ENCODE measurements at places on chromosomes 7 and 10.

- DNase-seq = no peak
These were observed 43.4 kb upstream of the LYZL1 start for GRCh38 chr10:29245476-29245875.

DNA sequence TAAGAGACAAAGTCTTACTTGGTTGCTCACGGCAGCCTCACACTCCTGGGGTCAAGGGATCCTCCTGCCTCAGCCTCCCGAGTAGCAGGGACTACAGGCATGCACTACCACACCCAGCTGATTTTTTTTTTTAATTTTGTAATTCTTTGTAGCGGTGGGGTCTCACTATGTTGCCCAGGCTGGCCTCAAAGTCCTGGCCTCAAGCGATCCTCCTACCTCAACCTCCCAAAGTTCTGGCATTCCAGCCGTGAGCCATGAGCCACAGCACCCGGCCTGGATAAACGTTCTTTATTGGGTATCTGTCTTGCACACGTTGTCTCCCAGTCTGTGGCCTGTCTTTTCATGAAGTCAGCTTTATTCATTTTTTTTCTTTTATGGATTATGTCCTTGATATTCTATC, 636.1 kb upstream of the FOXK1 start:
- no peak for DNase-seq

- DNase-seq = no peak
These were observed 14.0 kb upstream of the ZNF273 start for GRCh38 chr7:64888901-64889685.

GRCh38 chr7:72099784-72100183, 312.4 kb downstream of the CALN1 start:
- no peak for DNase-seq

DNA sequence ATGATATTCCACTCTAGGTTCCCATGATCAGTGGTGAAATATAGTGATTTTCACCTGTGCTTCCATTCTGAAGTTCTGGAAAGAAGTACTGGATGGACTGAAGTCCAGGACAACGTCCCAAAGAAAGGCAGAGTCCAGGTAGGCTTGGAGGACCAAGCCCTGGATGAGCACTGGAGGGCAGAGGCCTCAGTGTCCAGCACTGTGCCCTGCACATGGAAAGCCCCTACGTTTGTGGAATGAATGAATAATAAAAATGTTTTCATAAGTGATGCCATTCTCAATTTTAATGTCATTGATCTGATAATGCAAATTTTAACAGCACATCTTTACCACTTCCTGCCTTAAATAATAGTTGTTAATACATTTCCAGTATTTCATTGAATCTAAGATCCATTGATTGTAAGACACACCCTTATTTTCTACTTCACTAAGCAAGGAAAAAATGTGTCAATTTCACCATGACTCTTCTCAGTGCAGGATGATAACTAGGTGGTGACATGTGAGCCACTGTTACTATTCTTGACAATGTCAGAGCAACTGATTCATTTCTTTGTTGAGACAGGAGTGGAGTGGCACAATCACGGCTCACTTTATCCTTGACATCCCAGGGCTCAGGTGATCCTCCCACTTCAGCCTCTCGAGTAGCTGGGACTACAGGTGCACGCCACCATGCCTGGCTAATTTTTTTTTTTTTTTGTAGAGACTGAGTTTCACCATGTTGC, 35.2 kb downstream of the ZNF783 start:
- DNase-seq = no peak

GRCh38 chr10:12056748-12057147, 12.0 kb upstream of the DHTKD1 start:
- no peak for DNase-seq

DNA sequence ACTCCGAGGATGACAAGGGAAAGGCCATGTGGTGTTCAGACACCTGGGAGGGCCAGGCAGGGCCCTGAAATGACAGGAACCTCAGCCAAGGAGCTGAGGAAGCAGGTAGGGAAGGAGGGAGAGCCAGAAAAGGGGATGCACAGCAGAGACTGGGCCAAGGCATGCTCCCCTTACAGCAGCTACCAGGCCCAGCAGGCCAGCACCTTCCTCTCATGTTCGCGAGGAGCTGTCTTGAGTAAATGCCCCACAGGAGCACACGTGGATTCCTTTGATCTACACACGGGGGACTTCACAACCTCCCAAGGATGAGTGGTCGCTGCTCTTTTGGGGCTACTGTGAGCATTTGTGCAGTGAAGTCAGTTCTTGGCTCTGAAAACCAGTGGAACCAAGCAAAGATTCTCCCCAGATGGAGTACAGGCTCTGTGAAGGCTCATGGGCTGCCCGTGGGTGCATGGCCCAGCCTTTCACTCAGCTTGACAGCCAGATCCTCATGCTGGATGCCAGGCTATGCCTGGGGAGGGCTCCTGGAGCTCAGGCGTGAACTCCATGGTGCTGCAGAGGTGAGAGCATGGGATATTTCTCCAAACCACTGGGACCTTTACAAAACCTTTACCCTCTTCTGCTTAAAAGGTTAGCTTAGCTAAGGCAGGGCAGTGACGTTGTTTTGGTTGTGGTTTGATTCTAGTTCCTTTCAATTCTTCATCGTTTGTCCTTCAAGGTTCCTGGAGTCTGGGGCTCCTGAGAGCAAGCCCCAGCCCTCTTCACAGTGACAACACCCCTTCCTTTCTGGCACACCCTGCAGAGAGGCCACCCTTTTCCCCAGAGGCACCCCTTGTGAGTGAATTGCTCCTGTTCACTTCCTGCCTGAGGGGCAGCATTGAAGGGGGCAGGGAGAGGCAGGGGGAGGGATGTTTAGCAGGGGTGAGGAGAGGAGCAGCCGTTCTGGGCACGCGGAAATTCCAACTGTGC, 74.2 kb upstream of the ZPBP start:
- no peak for DNase-seq

- DNase-seq = no peak
These were observed 61.2 kb downstream of the DNAJB6 start for GRCh38 chr7:157397731-157398691.

GRCh38 chr10:132487241-132488135, 50.1 kb upstream of the INPP5A start:
- DNase-seq = no peak

- no peak for DNase-seq
These were observed 42.9 kb downstream of the XRCC2 start for GRCh38 chr7:152633072-152633471.

DNA sequence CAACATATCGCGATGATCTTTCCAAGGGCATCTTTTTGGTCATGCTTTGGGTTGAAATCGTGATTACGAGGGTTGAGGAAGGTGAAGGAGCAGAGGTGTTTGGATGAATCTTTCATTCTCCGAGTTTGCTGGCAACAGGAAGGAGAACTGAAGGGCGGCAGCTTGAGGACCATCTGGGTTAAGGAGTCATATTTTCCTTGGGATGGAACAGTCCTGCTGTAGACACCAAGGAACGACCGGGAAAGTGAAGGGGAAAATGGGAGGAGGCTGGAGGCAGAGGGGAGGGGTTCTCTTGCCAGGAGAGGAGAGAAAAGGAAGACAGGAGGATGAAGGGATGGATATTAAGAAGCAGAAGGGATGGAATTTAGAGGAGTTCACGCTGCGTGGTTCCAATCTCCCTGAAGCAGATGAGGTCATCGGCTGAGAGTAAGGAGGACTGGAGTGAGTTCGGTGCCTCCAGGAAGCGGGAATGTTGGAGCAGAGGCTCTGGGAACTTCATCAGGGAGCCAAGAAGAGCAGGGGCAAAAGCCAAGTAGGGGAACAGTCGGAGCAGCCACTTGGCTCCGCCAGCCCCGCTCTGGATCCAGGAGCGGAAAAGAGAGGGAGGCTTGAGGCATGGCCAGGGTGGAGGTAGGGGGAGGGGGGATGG, 116.6 kb upstream of the GALNT17 start:
- no peak for DNase-seq

DNA sequence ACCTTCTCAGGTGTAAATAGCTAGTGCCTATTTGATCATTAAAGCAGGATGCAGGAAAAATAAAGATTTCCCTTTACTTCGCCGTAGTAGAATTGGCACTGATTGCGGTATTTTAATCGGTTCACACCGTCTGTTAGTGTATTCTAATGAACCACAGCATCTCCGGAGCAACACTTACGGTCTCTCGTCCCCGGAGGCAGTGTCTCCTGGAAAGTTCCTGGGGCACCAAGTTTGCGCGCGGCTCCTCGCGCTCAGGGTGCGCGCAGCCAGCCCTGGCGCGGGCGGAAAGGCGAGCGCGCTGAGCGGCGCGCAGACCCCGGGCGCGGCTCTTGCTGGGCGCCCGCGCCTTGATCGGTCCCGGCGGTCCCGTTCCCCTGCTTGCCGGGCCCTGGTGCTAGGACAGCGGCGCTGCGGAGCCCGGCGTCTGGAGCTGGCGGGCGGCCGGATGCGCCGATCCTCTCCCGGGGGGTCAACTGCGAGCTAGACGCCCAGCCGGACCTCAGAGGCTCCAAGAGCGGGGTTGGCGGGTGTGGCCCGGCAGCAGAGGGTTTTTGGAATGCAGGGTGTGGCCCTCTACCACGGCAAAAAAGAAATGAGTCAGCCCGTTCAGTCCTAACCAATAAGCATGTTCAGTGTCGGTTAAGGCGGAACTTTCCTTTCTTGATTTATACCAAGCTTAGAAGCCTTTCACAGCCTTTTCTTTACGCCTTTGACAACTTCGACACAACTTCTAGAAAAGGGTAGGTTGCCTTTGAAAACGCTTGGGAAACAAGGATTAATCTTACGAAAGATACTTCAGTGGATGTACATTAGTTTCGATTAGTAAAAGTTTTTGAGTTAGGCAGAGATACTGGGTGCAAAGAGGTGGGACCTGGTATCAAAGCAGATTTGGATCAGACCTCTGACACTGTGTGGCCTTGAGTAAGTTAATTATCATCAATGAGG, 166.8 kb upstream of the ASAH2 start:
- peak; percentile 8 for DNase-seq

- DNase-seq = no peak
These were observed 25.8 kb downstream of the KIAA1217 start for GRCh38 chr10:24234784-24235183.

DNA sequence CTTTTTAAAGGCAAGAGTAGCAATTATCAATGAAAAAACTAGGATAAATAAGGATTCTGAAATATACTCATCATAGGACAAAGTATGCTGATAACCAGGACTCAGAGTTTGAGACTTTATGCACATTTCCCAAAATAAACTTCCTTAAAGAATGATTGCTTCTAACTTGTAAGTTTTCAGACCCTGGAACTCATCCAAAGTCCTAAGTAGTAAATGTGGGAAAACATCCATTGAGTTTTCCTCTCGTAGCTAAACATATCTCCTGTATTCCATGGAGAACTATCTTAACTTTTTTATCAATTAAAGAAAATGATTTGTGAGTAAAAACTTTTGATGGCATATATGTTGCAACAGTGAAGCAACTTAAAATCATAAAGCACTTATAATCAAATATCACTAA, 285.2 kb upstream of the KLF6 start:
- no peak for DNase-seq

Data from naive thymus-derived CD8-positive, alpha-beta T cell (primary cell).